Epithelial cell of proximal tubule (primary cell): ENCODE measurements at places on chromosomes 3 and 15. TPM values are rescaled to one million over a fixed set of nuclear protein-coding genes. Genes with fewer than 3 reads are reported as not detected.

Gene BRPF1
- 15.2 and 15.7 TPM in 2 replicates for total RNA-seq

Gene EPHA3
- 0.06 TPM in 1 of 2 replicates, not detected in the other for total RNA-seq

Gene CFAP44
- 1.5 and 2.1 TPM in 2 replicates for total RNA-seq

Gene GNAT1
- not detected in 2 replicates for total RNA-seq

Gene RGMA
- total RNA-seq = 0.36 and 0.40 TPM in 2 replicates

Gene KLHL18
- total RNA-seq = 13.7 and 24.3 TPM in 2 replicates

Gene SAMMSON
- total RNA-seq = not detected in 2 replicates

Gene NR2C2
- 15.4 and 16.3 TPM in 2 replicates for total RNA-seq

Gene QRICH1
- 53.6 and 103 TPM in 2 replicates for total RNA-seq

Gene ULK3
- 19.7 and 20.2 TPM in 2 replicates for total RNA-seq

Gene SUCNR1
- total RNA-seq = 0.14 and 0.81 TPM in 2 replicates

Gene FANCD2OS
- total RNA-seq = not detected in 2 replicates

Gene ABHD2
- total RNA-seq = 32.9 and 45.9 TPM in 2 replicates

Gene SH3GL3
- 0.92 and 1.0 TPM in 2 replicates for total RNA-seq

Gene ADAMTS17
- total RNA-seq = 0.06 and 0.36 TPM in 2 replicates

Gene CHRD
- not detected in 2 replicates for total RNA-seq

Gene PLA2G4B
- total RNA-seq = 0.65 and 1.2 TPM in 2 replicates

Gene MME
- 20.1 and 61.6 TPM in 2 replicates for total RNA-seq

Gene ARGFX
- total RNA-seq = not detected in 2 replicates
